Activated CD8-positive, alpha-beta memory T cell treated with anti-CD3 and anti-CD28 coated beads, Interleukin-2, amount 50 U/mL, for 4 hours (primary cell): ENCODE measurements at places on chromosomes 3 and 15.
A peak's percentile ranks its signal among the peaks of the same experiment; 100 is the strongest.

DNA sequence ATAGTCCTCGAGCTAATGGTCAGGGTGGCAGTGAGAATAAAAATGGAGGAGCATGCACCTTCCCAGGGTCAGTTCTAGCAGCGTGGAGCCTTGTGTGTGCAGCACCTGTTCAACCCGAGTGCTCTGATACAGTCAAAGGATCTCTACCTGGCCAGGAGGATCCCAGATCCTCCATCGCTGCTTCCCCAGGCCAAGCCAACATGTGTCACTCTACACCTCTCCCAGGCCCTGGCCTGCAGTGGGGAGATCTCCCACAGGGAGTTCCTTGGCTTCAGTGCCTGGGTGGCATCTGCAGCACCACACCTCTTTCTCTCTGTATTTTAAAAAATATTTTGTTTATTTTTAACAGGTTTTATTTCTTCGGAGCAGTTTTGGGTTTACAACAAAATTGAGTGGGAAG, 414.8 kb upstream of the C2CD4B start:
- no peak for DNase-seq

DNA sequence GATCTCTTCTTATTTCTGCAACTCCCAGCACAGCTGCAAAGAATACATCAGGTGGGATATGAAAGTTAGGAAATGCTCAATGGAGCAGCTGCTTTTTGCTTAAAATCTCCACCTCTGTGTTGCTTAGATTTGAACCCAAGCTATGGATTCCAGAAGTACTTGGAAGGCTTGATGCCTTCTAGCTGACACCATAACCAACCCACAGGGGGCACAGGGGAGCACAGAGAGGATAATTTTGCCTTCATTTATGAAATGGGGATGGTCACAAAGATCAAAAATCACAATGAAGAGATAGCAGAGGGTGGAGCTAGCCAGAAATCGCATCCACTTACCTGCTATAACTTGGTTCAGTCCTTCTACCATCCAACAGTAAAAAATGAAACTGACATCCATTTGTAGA, 75.7 kb downstream of the DUT start:
- DNase-seq: no peak

- DNase-seq: no peak
These were observed 26.5 kb downstream of the RTP1 start for GRCh38 chr3:187223799-187224198.

DNA sequence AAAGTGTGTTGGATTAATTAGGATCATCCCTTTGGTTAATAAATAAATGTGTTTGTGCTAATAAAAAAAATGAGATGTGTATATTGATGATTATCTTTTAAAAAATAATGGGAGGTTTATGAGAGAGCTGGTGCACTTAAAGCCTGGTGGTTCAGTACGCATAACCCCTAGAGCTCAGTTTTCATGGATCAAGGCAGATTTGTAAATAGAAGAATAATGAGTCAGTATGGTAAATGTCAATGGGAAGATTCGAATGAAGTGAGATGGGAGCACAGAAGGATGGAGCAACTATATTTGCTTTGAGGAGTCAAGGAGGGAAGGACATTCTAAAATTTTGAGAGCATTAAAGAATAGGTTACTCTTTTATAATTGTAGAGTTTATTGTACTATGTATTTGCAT, 35.4 kb downstream of the AKAP13 start:
- no peak for DNase-seq

GRCh38 chr3:55559500-55560423, 72.7 kb upstream of the WNT5A start:
- DNase-seq: no peak

- DNase-seq: no peak
These were observed 106.2 kb downstream of the DGKG start for GRCh38 chr3:186255703-186256331.

- no peak for DNase-seq
These were observed 32.6 kb upstream of the IREB2 start for GRCh38 chr15:78405336-78405924.

DNA sequence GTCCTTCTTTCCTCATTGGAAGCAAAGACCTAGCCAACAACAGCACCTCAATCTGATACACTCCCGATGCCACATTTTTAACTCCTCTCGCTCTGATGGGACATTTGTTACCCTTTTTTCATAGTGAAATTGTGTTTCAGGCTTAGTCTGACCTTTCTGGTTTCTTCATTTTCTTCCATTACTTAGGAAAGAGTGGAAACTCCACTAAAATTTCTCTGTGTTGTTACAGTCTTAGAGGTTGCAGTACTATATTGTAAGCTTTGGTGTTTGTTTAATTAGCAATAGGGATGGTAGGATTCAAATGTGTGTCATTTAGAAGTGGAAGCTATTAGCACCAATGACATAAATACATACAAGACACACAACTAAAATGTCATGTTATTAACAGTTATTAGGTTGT, 29.6 kb upstream of the CRTC3 start:
- no peak for DNase-seq

GRCh38 chr15:85485956-85486567, 105.7 kb downstream of the AKAP13 start:
- DNase-seq: peak; percentile 54
